NCI-H69 (cell line): ENCODE measurements at places on chromosomes 16 and 17.

DNA sequence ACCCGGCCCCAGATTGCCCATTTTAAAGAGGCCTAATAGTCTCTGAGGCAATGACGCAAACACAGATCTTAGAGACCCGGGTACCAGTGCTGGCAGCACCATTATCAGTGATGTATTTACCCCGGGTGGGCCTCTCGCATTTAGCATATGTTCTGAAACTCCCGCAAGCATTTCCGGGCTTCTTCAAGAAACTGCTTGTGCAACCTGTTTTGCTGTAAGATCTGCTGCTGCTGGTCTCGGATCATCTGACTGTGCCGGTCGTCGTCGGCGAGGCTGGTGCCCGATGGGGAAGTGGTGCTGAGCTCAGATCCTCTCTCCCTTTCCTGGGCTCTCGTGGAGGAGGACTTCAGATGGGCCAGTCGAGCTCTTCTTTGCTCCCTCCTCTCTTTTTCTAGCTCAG, 12.5 kb downstream of the CEP295NL start:
- no peak for DNase-seq

DNA sequence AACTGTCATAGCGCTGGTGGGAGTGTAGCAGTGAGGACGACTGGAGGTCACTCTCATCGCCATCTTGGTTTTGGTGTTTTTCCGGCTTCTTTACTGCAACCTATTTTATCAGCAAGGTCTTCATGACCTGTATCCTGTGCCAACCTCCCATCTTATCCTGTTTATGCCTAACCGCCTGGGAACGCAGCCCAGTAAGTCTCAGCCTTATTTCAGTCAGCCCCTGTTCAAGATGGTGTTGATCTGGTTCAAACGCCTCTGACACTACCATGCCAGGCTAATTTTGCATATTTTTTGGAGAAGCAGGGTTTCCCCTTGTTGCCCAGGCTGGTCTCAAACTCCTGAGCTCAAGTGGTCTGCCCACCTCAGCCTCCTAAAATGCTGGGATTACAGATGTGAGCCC, 179.8 kb upstream of the HSBP1 start:
- no peak for DNase-seq

DNA sequence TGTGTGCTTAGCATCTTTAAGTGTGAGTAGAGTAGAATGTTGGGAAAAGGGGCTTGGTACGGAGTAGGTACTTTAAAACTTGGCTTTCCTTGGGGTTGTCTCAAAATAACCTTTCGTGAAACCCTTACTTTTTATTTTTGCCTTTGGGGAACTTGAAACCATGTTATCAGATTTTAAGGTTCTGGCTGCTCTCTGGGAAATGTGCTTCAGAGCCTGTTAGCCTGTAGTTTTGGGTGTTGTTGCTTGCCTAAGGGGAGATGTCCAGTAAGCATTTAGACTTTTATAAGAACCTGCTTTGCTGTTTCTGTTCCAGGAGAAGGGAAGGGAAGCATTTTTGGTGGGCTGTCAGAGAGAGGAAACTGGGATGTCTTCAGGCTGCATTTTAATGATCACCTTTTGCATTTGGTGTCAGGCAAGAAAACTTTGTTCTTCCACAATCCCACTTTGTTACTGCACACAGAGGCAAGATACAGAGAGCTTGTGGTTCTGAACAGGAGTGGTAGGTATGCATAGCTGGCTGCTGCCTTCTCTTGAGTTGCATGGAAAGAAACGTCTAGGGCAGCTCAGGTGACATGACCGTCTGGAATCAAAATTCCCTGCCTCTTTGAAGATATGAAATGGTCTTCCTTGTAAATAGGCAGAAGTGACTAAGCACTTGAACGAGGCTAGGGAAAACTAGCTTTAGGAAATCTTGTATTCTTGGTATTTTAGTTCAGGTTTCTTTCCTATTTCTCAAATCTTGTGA, 1.7 kb downstream of the RABEP1 start:
- DNase-seq: no peak

GRCh38 chr17:69164206-69164605, 22.5 kb upstream of the ABCA6 start:
- DNase-seq: no peak

- DNase-seq: no peak
These were observed 2.4 kb downstream of the NUP93 start for GRCh38 chr16:56732366-56732765.

GRCh38 chr17:44794851-44795413, 35.2 kb downstream of the GJC1 start:
- DNase-seq: peak; percentile 51

DNA sequence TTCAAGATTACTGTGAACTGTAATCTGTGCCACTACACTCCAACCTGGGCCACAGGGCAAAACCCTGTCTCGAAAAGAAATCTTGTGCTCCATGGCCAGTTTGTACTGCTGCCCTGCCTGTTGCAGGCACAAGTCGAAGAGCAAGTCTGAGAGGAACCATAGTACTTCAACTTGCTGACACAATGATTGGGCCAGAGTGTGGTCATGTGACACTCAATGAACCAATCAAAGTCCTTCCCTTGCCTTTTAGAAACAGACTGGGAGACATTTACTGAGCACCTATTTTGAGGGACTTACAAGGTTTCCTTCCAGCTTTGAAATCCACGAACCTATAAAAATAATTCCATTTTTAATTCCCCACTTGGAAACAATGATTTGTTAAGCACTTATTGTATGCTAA, 39.8 kb upstream of the TMC5 start:
- peak; percentile 19 for DNase-seq

GRCh38 chr17:74964988-74965622, 7.5 kb downstream of the HID1 start:
- no peak for DNase-seq

DNA sequence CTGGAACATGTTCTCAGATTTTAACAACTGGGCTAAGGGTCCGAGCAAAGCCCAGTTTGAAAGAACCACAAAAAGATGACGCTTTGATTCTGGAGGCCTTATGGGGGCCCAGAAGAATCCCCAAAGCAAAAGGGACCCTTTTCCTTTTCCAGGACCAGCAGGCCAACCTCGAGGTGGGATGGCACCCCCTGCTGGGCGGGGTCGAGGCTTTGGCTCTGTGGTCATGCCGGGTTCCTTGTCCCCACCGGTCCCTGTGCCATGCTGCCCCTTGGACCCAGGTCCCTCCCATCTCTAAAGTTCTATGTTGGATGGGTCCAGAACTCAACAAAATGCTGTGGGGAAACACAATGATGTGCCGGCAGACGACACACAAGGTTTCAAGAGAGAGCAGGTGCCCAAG, 30.9 kb downstream of the TMEM204 start:
- no peak for DNase-seq

- peak; percentile 59 for DNase-seq
These were observed 80.3 kb downstream of the TNRC6C start for GRCh38 chr17:78038748-78039288.

DNA sequence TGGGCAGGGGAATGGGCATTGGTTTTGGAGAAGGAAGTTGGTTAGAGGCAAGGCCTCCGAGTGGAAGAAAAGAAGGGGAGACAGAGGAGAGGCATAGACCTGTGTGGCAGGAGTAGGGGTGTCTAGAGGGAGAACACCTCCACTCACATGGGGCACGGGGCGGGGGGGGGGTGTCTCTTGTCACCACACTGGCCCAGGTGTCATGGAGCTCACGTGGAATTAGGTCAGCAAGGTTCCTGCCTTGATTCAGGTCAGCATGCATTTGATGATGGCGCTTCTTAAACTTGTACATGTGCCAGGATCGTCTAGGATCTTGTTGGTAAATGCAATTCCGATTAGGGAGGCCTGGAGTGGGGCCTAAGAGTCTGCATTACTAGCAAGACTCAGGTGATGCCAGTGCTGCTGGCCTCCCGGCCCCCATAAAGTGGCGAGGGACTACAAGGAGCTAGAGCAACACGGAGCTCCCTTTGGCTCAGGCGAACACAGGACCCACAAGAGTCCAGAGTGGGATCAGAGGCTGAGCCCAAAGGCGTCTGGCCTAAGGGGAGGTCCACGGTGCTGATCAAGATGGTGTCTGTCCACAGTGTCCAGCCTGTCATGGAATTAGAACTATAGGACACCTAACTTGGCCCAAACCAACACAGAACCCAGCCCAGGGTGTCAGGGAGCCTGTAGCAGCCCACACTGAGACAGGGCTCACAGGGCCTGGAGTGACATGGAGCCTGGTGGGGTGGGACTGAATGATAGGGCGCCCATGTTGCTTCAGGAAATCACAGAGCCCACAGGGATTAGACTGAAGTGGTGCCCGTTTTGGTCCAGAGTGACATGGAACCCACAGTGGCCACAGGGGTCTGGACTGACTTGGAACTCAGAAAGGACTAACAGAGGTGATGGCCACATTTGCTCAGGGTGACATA, 16.7 kb downstream of the EPOP start:
- DNase-seq: no peak

DNA sequence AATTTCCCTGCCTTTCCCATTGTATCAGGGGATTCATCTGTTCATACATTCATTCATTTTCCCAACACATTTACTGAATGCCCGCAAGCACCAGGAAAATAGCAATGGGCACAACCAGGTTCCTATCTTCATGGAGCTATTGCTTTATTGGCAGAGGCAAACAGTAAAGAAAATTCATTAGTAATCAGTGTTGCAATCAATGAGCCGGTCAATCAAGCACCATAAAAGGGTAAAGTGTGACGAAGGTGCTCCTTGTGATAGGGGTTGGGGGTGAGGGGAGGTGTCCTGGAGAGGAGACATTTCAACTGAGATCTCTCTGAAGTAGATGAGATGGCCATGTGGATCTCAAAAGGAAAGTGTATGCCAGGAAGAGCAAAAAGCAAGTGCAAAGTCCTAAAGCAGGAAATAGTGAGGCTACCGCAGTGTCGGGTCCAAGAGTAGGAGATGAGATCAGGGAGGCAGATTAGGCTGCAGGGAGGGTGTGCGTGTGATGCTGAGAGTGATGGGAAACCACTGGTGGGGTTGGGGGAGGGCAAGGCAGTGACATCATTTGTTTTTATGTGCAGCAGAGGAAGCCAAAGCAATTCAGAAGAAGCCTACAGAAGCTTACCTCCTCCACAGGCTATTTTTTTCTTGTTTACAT, 28.4 kb downstream of the CDH13 start:
- no peak for DNase-seq

- no peak for DNase-seq
These were observed 647 bp downstream of the VAC14 start for GRCh38 chr16:70800311-70800710.

GRCh38 chr17:58313815-58314705, 14.5 kb downstream of the TSPOAP1 start:
- DNase-seq: peak; percentile 88

GRCh38 chr17:13550291-13550690, 51.4 kb downstream of the HS3ST3A1 start:
- DNase-seq: no peak

GRCh38 chr17:36907407-36907806, 29.9 kb upstream of the LHX1 start:
- DNase-seq: peak; percentile 69

DNA sequence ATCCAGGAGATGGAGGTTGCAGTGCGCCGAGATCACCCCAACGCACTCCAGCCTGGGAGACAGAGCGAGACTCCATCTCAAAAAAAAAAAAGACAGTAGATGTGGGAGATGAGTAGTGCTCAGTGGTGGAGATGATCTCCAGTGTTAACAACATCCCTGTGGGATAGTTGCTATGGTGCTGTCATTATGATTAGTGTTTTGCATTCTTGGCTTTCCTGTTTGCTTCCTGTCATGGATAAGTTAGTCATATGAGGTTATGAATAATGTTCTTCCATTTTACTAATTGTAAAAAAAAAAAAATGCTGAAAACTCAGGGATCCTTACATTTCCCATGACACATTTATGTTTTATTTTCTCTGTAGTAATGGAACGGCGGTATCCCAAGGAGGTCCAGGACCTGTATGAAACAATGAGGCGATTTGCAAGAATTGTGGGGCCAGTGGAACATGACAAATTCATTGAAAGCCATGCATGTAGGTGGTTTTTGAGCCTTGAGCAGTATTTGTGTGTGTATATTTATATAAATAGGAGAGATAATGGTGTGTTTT, 24.5 kb upstream of the DUSP14 start:
- no peak for DNase-seq

DNA sequence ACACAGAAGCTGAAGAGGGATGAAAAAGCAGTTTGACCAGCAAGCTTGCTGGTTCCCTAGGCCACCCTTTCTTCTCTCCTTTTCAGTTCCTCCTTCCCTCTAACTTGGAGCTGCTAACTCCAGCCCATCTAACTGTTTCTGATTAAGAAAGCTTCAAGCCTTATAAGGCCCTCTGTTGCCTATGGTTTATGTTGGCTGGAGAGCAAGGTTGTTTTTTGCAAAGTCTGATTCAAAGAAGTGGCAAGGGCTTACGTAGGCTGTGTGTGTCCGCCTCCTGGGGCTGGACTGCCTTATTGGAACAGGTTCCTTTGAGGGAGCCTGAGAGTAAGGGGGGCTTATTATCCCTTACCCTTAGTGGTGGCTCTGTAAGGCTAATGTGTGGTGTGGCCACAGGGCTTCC, 7.1 kb downstream of the AKAP1 start:
- no peak for DNase-seq

- no peak for DNase-seq
These were observed 20.6 kb upstream of the COL1A1 start for GRCh38 chr17:50221864-50222545.

DNA sequence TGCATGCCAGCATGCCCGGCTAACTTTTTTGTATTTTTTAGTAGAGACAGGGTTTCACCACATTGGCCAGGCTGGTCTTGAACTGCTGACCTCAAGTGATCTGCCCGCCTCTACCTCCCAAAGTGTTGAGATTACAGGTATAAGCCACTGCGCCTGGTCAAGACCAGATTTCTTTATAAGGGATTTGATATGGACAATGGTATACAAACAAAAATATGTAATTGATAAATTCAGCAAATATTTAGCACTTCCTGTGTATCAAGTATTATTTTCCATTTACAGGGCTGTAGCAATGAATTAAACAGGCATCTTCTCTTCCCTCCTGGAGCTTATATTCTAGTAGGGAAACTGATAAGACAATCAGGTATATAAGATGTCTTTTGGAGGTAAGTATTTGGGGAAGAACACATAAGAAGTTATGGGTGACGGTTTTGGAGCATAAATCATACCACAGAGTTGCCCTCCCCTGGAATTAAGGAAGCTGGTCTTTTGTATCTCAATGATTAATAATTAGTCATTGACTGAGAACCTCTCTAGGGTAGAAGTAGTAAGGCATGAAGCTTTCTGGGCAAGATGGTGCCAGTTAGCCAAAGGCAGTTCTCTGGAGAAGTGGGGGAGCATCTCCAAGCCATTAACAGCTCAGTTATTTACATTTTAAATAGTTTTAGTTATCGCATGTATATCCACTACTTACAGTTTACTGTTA, 35.8 kb downstream of the TANC2 start:
- no peak for DNase-seq
